NCI-H1105 treated with DMSO at 0.1 percent for 48 hours (cell line): ENCODE measurements at places on chromosomes 12 and 14.
A peak's percentile ranks its signal among the peaks of the same experiment; 100 is the strongest.

- DNase-seq: peak; percentile 67
Measured at GRCh38 chr12:59070322-59070933, 150.1 kb upstream of the LRIG3 start.

DNA sequence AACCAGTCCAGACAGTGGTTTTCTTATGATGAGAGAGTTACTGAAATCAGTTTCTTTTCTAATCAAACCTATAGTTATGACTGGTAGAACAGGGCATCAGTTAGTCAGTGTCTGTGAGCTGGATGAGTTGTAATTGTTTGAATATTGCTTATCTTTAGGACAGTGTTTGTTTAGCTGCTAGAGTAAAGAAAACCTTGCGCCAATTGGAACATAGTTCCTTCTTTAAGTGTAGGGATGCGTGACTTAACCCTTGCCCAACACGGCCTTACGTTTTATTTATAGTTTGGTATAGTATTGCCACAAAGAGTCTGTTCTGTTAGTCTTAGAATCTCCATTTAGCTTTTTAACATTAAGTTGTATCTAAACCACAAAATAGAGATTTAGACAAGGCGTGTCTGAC is 572.6 kb downstream of the SLC16A7 start:
- DNase-seq: no peak

- DNase-seq: no peak
Measured at GRCh38 chr14:88168498-88169165, 154.4 kb downstream of the KCNK10 start.

DNA sequence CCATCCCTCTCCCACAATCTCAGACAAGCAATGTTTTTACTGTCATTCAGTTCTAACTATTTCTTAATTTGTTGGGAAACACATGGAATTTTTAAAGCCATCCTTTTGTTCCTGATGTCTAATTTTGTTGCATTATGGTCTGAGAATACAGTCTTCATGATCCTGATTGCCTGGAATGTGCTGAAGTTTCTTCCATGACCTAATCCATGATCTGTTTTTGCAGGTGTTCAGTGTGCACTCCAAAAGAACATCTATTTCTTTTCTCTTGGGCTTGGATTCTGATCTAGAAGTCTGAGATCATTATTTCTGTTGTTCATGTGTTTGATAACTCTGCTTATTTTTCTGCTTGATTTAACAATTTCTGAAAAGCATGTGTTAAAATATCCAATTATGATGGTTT is 43.2 kb upstream of the PHC1 start:
- DNase-seq: no peak

DNA sequence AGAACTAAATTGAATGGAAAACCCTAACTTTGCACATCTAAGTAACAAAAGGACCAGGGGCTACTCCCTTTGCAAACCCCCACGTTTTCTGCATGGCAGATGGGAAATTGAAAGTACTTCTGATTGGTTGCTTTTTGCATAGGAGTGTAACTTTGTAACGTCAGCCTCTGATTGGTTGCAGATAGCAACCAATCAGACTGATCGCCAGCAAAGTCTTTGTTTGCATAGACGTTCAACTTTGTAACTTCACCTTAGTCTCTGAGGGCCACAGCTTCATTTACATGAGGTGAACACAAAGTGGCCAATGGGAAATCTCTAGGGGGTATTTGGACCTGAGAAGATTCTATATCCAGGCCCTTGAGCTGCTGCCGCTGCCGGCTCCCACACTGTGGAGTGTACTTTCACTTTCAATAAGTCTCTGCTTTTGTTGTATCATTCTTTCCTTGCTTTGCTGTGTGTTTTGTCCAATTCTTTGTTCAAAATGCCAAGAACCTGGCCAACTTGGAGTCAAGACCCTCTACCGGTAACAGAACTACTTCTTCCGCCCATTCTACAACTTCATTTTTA is 102.5 kb upstream of the PRICKLE1 start:
- DNase-seq: no peak

- DNase-seq: no peak
Measured at GRCh38 chr14:94161058-94161457, 13.1 kb upstream of the PPP4R4 start.

DNA sequence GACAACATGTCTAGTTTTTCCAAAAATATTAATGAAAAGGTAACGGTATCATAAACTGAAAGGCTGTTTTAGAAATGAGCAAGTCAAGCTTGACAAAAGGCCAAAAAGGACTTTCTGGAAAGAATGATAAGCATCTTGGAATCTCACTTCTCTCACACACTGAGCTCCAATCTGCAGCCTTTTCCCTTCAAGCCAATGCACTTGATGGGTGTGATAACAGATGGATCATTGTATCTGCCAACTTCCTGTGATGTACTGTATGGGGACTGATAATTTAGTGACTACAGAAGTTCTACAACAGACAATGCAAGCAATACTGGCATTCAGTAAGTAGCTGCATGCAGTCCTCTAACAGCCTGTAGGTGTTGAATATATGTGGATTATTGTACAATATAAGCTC is 147.1 kb downstream of the MED13L start:
- no peak for DNase-seq

- no peak for DNase-seq
Measured at GRCh38 chr12:69401940-69402339, 42.4 kb downstream of the YEATS4 start.

- DNase-seq: no peak
Measured at GRCh38 chr12:59076622-59077021, 156.3 kb upstream of the LRIG3 start.

GRCh38 chr14:77620222-77620870 is 3.9 kb upstream of the SPTLC2 start:
- no peak for DNase-seq

GRCh38 chr12:52920937-52921336 is 16.1 kb upstream of the KRT8 start:
- no peak for DNase-seq

DNA sequence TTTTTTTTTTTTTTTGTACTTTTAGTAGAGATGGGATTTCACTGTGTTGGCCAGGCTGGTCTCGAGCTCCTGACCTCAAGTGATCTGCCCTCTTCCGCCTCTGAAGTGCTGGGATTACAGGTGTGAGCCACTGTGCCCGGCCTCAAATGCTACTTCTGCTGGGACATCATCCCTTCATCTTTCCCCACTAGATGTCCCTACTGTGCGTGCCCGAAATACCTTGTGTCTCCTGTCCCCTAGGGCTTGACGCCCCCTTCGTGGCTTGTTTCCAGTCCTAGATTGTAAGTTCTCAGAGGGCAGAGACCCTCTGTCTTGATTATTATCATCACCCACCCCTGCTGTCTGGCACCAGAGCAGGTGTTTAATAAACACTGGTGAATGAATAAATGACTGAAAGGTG is 14.9 kb downstream of the CCDC63 start:
- DNase-seq: no peak

GRCh38 chr14:100902295-100903133 is 1.0 kb downstream of the RTL1 start:
- DNase-seq: no peak

GRCh38 chr14:71261206-71261605 is 353.9 kb downstream of the PCNX1 start:
- DNase-seq: no peak

DNA sequence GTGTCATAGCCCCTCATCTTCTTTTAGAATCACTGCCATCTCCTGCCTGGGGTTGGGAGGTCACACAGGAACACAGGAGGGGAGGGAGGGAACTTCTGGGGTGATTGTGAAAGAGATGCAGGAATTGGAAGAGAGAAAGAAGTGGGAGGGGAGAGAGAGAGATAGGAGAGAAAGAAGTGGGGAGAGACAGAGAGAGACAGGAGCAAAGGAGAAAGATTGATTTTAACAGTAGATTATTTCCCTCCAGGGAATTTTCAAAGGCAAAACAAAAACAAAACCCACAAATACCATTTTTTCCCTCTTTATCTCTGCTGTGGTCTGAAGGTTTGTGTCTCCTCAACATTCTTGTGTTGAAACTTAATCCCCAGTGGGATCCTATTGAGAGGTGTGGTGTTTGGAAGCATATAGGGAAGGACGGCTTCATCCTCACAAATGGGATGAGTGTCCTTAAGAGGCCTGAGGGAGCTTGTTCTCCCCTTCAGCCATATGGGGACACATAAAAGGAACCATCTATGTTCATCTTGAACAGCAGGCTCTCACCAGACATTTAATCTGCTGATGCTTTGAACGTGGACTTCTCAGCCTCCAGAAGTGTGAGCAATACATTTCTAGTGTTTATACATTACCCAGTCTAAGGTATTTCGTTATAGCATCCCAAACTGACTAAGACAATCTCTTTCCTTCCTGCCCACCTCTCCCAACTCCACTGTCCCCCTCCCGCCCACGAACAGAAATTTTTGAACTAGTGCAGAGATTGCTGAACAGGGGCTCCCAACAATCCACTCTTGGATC is 134.9 kb upstream of the MAX start:
- no peak for DNase-seq

GRCh38 chr12:54991161-54991990 is 6.8 kb upstream of the TESPA1 start:
- DNase-seq: no peak

- DNase-seq: no peak
Measured at GRCh38 chr12:57896434-57897201, 44.7 kb upstream of the ATP23 start.
